ENCODE measurements at places on chromosomes 5 and 9.

DNA sequence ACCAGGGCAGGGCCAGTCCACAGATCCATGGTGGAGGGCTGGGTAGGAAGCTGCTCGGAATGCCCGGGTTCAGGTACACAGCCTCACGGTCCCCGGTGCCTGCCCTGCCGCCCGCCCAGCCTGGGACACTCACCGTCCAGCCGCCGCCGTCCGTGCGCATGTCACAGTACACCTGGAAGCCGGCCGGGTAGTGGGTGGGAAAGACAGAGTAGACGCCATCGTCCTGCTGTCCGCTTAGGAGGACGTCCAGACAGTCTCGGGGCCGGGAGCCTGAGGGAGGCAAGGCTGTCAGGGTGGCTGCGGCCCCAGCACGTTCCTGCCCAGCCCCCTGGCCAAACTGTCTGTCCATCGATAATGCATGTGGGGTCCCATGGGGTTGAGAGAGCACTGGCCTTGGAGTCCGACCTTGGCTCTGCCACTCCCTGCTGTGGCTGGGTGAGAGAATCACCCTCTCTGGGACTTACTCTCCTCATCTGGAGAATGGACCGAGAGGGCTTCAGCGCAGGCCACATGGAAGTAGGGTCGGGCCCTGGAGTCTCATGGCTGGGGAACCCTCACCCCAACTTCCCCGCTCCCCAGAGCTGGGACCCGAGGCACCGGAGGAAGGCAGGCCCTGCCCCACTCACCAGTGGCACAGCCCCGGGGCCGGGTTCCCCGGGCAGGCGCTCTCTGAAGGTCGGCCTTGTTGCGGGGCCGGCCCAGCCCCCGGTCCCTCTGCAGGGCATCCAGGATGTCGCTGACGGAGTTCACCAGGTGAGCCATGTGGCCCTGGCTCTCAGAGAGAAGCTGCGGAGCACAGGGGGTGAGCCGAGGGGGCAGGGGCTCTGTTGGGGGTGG, 15.2 kb downstream of the FIBCD1 start:
- DNase-seq = no peak

DNA sequence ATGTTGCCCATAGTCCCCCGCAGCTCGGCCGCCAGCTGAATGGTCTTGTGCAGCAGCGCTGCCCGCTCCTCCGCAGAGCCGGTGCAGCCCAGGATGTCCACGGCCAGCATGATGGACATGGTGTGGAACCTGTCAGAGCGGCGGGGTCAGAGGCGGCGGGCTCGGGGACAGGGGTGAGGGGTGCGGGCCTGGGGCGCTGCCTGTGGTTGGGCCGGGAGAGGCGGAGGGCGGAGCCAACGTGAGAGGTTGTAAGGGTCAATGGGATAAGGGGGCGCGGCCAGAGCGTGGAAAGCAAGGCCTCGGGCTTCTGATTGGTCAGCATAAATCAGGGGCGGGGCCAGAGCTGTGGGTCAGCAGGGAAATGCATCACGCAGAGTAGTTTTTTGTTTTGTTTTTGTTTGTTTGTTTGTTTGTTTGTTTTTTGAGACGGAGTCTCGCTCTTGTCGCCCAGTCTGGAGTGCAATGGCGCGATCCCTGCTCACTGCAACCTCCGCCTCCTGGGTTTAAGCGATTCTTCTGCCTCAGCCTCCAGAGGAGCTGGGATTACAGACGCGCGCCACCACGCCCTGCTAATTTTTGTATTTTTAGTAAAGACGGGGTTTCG, 6.8 kb upstream of the TOR2A start:
- DNase-seq = no peak

GRCh38 chr5:54390015-54390414, 65.5 kb upstream of the HSPB3 start:
- DNase-seq = no peak

- no peak for DNase-seq
Observed at GRCh38 chr5:95798048-95798447, 24.5 kb downstream of the GLRX start.

DNA sequence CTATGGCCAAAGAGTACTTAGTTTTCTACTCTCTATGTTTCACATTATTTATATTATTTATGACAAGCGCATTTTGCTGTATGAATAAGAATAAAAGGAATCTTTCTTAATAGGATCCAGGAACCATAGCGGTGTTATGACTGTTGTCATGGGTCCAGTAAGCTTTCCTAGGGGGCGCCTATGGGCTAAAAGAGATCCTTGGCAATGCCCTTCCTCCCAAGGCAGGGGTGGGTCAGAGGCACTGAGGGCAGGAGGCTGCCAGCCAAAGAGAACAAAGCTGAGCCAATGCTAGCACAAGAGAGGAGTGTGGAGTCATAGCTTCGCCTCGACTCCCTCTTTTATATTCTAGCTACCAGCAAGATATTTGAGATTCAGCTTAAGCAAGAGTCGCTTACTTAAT, 98.4 kb upstream of the GNAQ start:
- DNase-seq = no peak

GRCh38 chr9:16133556-16134227, 580.8 kb downstream of the CCDC171 start:
- DNase-seq = no peak

DNA sequence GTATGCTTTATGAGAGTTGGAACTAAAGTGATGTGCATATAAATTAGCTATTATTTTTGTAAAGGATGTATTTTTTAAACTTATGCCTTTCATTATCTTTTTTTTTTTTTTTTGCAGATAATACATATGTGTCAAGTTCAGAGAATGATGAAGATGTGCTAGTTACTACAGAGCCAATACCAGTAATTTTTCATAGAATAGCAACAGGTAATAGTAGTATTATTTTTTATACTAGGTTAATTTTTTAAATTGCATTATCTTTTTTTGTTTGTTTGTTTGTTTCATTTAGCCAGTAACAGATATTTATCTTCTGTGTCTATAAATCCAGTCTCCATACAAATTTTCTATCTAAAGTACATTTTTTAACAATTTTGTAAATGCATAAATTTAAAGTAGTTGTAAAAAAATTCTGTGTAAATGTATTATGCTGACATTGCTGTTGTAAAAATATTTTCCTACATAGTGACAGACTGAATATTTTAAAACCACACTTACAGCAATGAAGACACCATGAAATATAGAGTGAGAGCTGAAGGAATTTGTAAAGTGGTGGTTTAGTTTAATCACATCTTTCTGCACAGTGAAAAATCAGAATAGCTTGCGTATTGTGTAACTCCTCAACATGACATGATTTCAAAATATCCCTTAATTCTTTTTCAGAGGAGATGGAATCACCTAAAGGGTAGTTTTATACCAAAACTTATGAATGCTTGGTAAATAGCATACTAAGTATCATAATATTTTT, 93.3 kb downstream of the PARP8 start:
- DNase-seq = no peak

DNA sequence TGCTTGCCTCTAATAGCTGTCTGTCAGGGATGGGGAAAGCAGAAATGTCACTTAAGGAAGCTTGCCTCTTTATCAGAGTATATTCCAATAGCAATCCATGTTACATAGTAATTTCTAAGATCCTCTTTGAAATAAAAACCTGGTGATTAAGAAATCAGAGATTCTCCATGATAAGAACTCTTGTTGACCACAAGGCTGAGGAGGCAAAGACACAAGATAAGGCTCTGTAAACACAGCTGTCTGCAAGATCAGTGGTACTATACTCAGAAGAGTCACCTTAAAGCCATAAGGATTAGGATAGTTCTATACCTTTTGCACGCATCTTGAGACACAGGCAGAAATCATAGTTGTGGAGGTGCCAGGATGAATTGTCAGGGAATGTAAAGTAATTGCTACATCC, 40.3 kb downstream of the HEXB start:
- DNase-seq = no peak

- no peak for DNase-seq
Observed at GRCh38 chr5:125041798-125042197, 295.4 kb upstream of the ZNF608 start.
